Activated CD8-positive, alpha-beta memory T cell treated with anti-CD3 and anti-CD28 coated beads for 1 hour (primary cell): ENCODE measurements at places on chromosomes 2 and 18.

DNA sequence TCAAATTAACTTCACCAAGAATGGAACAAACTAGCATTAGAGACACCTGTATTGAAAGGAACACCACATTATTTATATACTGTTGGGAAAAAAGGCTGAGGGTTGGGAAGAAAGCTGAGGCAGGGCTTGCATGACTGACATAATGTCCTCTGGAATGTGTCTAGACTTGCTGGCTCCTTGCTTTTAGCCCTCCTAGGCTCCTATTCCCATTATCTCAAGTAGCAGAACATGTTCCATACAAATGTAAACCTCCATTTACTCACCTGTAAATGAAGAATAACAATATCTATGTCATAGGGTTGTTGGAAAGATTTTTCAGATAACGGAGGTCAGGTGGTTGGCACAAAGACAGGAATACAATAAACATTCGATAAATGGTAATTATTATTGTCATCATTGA lies 976 bp upstream of the ACADL start:
- DNase-seq, result no peak

- no peak for DNase-seq
Measured at GRCh38 chr18:63999871-64000270, 30.0 kb downstream of the SERPINB8 start.

DNA sequence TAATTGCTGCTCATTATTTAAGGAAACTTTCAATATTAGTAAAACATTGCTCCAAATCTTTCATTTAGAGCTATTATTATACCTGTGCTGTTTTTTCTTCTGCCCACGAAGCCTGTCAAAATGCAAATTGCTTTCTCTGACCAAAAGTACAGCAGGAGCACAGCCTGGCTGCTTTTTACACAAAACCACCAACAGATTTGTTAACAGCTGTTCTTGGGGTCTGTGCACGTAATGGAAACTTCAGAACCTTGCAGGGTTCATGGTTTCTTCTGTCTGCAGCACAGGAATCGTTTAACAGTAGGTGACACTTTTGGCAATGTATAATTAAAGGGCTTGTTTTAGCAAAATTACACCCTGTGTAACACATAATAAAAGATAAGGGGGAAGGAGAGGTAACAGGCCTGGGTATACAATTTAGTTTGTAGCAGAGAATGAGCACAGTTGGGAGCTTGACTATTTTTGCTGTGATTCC lies 447.3 kb downstream of the KCNJ3 start:
- DNase-seq, result no peak

DNA sequence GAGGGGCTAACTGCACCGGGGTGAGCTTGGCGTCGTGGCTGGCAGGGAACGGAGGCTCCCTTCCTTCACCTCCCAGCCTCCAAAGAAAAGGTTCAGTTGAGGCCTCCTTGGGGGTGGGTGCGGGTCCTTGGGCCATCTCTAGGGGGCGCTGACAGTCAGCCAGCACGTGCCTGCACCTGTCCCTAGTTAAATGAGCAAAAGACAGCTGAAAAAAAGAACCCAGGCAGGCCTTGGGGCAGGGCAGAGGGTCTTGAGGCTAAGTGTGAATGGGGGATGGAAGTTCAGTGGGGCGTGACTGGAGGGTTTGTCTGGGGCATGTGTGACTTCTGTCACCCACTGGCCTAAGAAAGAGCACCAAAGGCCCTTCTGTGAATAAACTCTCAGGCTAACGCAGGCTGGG lies 56.4 kb downstream of the ZFP36L2 start:
- DNase-seq, result peak; percentile 44

GRCh38 chr2:186590350-186590758 lies 498 bp downstream of the ITGAV start:
- no peak for DNase-seq

DNA sequence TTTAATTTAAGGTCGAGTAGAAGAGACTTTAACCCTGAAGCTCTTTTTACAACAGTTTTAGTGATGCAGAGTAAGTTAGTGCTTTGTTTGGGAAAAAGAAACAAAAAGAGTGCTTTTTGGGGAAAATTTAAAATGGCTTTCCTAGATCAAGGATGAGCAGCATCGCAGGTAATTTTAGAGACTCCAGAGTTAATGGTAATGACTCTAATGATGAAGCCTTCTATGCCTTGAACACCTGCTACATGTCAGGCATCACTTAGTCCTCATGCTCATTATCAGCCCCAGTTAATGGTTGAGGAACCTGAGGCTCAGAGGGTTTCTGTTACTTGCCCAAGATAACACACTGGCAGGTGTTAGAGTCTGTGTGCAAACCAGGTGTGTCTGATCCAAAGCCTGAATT lies 167.8 kb downstream of the ACOXL start:
- no peak for DNase-seq

- no peak for DNase-seq
Measured at GRCh38 chr2:118593257-118593656, 254.2 kb downstream of the EN1 start.

DNA sequence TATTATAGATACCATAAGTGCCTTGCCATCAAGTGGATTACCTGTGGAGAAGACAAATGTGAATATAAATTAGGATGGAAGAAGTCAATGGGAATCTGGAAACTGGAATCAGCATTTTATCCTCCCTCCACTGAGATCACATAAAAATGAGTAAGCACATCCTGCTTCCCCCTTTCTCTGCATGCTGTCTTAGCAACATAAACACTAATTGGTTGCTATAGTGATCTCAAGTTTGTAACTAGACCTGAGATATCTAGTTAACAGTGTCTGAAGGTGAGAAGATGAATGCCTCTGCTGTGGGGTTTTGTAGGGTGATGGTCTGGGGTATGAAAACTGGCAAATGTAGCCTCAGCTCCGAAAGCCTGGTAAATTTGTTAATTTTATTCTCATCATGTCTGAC lies 1357.5 kb upstream of the CELF4 start:
- DNase-seq, result no peak
